ENCODE measurements at places on chromosomes 16 and 17. TPM values are rescaled to one million over a fixed set of nuclear protein-coding genes. Genes with fewer than 3 reads are reported as not detected.

HOXB1 gene
- total RNA-seq = 0.24 TPM

GRCh38 chr17:76121932-76122430 lies 18.4 kb upstream of the EXOC7 start:
- H3K27me3 ChIP-seq = no peaks in the 10 kb centered on the region
- no peak for DNase-seq
- H3K4me3 ChIP-seq = no peak overlapping the region
- peak overlapping the region; percentile 87 for H3K27ac ChIP-seq

- no peak for DNase-seq
- peaks cover 31% of the 10 kb centered on the region for H3K4me1 ChIP-seq
- peak overlapping the region; percentile 67 for H3K27ac ChIP-seq
Observed at GRCh38 chr17:35892091-35893035, 12.2 kb upstream of the CCL5 start.

GRCh38 chr17:45688820-45689219 lies 95.3 kb upstream of the CRHR1 start:
- no peaks in the 10 kb centered on the region for H3K4me1 ChIP-seq
- no peak for DNase-seq
- no peak overlapping the region for H3K27ac ChIP-seq

DNA sequence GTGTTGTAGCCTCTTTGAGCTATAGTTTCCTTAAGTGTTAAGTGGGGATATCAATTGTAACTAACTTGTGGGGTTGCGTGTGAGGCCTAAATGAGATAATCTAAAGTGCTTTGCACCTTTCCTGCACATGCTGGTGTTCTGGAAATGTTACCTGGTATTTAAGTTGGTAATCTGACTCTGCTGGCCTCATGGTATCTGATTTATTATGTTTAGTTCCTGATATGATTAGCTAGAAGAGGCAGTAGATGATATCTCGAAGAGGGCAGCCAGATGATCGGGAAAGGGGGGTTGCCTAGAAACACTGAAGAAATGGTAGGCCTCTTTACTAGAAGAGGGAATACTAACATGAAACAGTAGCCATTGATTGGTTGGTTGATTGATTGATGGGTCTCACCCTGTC lies 65.4 kb upstream of the CLEC18A start:
- no peak overlapping the region for H3K4me3 ChIP-seq
- no peak overlapping the region for H3K27ac ChIP-seq
- no peaks in the 10 kb centered on the region for H3K27me3 ChIP-seq
- H3K4me1 ChIP-seq = peaks cover 18% of the 10 kb centered on the region

DNA sequence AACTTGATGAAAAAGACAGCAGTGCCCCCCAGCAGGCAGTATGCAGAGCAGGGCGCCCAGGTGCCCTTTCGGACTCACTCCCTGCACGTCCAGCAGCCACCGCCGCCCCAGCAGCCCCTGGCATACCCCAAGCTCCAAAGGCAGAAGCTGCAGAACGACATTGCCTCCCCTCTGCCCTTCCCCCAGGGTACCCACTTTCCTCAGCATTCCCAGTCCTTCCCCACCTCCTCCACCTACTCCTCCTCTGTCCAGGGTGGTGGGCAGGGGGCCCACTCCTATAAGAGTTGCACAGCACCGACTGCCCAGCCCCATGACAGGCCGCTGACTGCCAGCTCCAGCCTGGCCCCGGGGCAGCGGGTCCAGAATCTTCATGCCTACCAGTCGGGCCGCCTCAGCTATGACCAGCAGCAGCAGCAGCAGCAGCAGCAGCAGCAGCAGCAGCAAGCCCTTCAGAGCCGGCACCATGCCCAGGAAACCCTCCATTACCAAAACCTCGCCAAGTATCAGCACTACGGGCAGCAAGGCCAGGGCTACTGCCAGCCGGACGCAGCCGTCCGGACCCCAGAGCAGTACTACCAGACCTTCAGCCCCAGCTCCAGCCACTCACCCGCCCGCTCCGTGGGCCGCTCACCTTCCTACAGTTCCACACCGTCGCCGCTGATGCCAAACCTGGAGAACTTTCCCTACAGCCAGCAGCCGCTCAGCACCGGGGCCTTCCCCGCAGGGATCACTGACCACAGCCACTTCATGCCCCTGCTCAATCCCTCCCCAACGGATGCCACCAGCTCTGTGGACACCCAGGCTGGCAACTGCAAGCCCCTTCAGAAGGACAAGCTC lies 43.2 kb downstream of the SREBF1 start:
- DNase-seq = no peak
- peaks cover 13% of the 10 kb centered on the region for H3K36me3 ChIP-seq
- H3K4me1 ChIP-seq = peaks cover 39% of the 10 kb centered on the region
- no peaks in the 10 kb centered on the region for H3K27me3 ChIP-seq

- no peaks in the 10 kb centered on the region for H3K36me3 ChIP-seq
- H3K4me3 ChIP-seq = no peak overlapping the region
- DNase-seq = no peak
- H3K4me1 ChIP-seq = peaks cover 13% of the 10 kb centered on the region
- no peak overlapping the region for H3K27ac ChIP-seq
- H3K27me3 ChIP-seq = no peaks in the 10 kb centered on the region
Observed at GRCh38 chr16:54245788-54246453, 40.7 kb downstream of the IRX3 start.

DNA sequence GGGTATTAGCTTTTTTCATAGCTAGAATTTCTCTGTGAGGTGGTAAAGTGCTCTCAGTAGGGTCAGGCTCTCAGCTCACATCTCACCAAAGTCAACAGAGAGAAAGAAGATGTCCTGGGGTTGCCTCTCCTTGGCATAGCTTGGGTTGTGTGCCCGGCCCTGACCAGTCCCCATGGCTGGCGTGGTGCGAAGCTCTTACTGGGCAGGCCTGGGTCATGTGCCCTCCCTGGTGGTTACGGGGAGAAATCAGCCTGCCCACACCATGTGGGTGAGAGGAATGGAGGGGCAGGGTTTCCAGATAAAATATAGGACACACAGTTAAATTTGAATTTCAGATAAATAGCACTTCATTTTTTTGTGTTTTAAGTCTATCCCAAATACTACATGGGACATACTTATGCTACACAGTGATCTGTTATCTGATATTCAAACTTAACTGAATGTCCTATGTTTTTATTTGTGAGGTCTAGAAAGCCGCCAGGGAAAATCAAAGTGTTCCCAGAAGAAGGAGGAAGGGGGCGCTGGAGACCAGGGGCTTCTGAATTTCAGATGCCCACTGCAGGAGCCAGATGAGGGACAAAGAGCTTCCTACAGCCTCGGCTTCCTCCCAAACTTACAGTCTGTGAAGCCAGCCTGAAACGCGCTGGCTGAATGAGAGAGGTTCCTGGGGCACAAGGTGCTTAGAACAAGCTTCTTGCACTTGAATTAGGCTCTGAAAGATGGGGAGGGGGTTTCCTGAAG lies 45.4 kb downstream of the NKD1 start:
- DNase-seq = no peak
- H3K4me3 ChIP-seq = no peak overlapping the region
- H3K4me1 ChIP-seq = peaks cover 40% of the 10 kb centered on the region
- H3K36me3 ChIP-seq = peaks cover 2% of the 10 kb centered on the region

- H3K27ac ChIP-seq = no peak overlapping the region
- H3K27me3 ChIP-seq = no peaks in the 10 kb centered on the region
- peaks cover 15% of the 10 kb centered on the region for H3K4me1 ChIP-seq
- no peak for DNase-seq
- no peak overlapping the region for H3K4me3 ChIP-seq
- H3K36me3 ChIP-seq = peaks cover 11% of the 10 kb centered on the region
Observed at GRCh38 chr16:53068423-53068833, 13.6 kb downstream of the CHD9 start.
